Stimulated activated CD8-positive, alpha-beta memory T cell treated with anti-CD3 and anti-CD28 coated beads, Interleukin-7, amount 100 ng/mL, for 1 hour (primary cell): ENCODE measurements at places on chromosomes 1 and 21.

- DNase-seq: no peak
Observed at GRCh38 chr1:20158358-20159070, 19.4 kb downstream of the PLA2G2F start.

DNA sequence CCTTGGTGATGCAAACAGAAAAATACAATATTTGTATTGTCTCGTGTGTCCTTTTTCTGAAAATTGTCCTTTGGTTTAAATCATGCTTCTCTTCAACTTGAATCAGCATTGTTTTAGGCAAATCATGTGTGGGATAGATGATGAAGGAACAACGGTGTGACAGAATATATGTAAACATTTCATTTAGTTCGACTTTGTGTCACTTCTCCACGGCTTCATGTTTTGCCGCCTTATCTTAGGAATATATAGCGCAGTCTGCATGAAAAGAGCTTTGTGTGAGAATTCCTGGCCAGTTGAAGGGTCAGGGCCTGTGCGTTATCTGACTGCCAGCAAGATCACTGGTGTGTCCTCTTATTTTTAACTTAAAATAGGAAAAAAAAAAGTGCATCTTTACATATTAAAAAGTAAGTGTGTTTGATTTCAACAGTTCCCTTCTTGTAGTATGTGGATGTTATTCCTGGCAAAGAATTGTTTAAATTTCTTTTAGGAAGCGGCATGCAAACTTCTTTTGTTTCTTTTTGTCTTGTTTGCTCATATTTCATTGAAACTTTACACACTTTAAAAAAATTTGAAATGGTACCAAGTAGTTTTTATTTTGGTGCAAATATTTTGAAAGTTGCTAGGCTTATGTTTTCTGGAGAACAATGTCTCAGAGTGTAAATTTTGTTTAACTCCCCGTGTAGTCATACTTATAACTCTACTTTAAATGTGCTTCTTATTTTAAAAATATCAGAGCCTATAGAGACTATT lies 465.2 kb downstream of the USP25 start:
- no peak for DNase-seq

GRCh38 chr21:39094847-39095579 lies 88.2 kb downstream of the PSMG1 start:
- no peak for DNase-seq

GRCh38 chr1:155529109-155529508 lies 33.5 kb downstream of the ASH1L start:
- DNase-seq: no peak

DNA sequence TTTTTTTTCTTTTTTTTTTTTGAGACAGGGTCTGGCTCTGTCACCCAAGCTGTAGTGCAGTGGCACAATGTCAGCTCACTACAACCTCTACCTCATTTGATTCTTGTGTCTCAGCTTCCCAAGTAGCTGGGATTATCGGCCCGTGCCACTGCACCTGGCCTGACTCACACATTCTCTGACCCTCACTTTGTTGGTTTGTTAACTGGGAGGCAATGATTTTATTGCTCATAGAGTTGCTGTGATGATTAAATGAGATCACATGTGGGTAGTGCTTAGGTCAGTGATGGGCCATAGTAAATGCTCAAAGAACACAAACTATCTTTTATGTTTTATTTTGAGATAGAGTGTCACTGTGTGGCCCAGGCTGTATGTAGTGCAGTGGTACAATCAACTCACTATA lies 47.3 kb upstream of the SSBP3 start:
- DNase-seq: no peak

DNA sequence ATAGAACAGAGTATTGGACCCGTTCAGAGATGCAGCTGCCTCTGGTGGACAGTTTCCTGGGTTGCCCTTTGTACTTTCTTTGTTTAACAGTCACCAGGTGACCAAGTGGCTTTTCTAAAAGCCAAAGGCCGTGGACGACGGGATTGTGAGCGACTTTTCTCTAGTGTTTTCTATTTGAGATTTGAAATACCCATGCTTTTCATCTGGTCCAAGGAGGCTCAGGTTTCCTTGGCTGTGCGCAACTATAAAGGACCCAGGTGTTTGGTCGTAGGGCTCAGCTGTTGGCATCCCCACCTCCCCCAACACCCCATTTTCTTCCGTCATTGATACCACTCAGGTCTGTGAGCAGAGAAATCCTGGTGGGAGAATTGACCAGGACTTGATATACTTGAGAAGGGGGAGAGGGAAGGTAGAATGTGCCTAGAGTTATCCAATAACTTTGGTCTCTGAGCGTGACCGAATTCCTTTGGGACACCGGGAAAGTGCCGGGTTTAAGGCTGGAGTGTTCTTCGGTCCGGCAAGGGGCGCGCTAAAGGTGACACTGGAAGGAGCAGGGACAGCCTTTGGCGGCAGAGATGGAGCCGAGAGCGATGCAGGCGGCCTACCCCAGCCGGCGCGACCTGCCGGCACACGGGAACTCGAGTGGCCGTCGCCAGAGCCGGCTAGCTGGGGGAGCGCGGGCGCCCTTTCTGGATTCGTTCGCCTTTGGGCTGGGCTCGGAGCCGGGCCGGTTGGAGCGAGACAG lies 83.4 kb upstream of the BMP8A start:
- DNase-seq: no peak

- DNase-seq: no peak
Observed at GRCh38 chr1:51792864-51793263, 85.7 kb downstream of the NRDC start.

- DNase-seq: no peak
Observed at GRCh38 chr1:1402072-1402900, 3.2 kb upstream of the CCNL2 start.

DNA sequence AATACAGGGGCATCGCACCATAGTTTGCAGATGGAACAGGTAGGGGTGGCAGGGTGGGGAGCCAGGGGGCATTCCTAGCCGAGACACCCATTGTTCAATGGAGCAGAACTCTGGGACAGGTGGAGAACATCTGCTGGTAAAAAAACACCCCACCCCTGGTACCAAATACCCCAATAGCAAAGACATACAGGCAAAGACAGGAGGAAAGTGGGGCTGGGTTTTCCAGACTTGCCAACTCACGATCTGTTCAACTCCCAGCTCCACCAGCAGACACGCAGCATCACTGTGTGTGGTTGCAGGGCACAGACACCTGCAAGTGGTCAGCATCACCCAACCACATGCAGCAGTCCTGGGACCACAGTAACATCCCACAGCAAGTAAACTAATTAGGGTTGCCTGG lies 328 bp upstream of the KRTAP10-8 start:
- no peak for DNase-seq

DNA sequence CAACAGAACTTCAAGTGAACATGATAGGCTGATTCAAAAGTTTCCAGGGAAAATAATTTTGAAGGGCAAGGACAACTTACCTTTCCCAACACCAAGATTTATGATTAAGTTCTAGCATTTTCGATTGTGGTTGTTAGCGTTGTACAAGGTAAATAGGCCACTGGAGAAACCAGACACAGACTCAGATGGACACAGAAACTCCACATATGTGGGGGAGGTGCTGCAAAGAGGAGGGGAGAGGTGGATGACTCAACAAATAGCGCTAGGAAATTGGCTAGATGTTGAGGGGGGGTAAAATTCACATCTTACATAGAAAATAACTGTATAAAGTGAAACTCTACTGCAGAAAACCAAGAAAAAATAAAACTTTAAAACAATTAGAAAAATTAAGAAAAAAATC lies 564.4 kb downstream of the MATN1 start:
- DNase-seq: no peak

DNA sequence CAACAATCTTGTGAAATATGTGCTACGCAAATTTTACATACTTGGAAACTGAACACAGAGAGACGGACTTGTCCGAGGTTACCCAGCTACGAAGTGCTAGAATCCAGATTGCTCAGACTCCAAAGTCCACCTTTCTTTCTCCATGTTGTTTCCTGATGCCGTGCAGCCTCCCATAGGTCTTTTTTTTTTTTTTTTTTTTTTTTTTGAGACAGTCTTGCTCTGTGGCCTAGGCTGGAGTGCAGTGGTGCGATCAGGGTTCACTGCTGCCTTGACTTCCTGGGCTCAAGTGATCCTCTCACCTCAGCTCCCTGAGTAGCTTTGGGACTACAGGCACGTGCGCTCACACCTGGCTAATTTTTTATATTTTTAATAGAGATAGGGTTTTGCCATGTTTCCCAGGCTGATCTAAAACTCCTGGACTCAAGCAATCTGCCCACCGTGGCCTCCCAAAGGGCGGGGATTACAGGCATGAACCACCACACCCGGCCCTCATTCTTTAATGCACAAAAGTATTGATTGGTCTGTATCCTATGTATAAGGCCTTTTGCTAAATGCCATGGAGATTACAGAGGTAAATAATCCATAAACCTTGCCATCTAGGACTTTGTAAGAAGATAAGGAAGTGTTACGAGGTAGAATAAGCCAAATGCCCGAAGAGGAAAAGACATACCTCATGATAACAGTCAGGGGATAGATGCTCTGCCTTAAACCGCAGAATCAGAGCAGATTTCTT lies 92.8 kb downstream of the C1orf21 start:
- DNase-seq: no peak

DNA sequence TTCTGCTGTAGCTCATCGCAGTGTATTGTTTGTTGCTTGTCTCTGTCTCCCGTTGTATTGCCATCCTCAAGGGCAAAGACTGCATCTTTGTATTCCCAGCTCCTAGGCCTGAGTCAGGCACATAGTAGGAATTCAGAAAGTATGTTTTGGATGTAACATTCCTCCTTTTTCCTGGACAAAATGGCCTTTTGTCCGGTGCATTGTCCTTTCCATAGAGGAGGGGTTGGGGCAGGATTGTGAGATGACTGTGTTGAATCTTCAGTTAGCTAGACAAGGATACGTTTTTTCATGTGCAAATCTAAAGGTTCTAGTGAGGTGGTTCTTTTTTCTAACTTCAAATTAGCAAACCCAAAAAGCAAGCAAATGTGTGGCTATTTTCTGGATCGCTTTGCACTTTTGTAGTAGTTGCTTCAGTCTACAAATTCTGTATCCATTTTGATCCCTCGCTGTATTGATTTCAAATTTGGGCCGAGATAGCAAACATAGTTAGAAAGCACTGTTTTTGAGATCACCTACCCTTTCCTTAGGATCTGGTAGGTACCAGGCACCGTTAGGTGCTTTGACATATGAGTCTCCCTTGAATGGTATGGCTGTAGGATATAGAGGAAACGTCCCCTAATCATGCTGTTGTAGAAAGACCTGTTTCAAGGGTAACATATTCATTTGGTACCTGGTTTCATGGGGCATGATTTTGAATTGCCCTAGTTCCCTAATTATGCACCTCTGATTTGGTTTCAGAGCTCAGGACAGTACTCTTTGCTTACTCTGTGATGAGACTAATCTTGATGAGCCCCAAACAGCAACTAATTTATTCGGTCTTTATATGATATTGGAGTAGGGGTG lies 1.2 kb downstream of the PPP1R8 start:
- no peak for DNase-seq

- no peak for DNase-seq
Observed at GRCh38 chr1:66147226-66147835, 354.6 kb downstream of the PDE4B start.

DNA sequence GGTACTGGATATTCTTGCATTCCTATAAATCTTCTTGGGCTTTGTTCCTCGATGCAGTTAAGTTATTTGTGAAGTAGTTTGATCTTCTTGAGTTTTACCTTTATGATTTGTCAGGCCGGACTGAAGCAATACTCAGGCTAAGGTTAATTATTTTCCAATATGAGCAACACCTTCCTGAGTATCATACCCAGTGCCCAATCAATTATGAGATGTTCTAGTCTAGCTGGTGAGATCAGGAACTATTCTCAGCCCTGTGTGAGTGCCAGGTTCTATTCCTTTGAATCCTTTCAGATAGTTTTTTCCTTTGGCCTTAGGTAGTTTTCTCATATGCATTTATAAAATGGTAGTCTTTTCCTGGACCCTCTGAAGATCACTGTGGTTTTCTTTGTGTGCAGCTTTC lies 92.5 kb downstream of the SCMH1 start:
- no peak for DNase-seq

- DNase-seq: no peak
Observed at GRCh38 chr1:30697571-30698376, 25.6 kb downstream of the MATN1 start.

GRCh38 chr1:212433577-212434462 lies 1.1 kb downstream of the NENF start:
- no peak for DNase-seq

- DNase-seq: no peak
Observed at GRCh38 chr1:59396387-59396786, 99.5 kb downstream of the FGGY start.

- no peak for DNase-seq
Observed at GRCh38 chr1:61078618-61079295, 3.6 kb upstream of the NFIA start.

DNA sequence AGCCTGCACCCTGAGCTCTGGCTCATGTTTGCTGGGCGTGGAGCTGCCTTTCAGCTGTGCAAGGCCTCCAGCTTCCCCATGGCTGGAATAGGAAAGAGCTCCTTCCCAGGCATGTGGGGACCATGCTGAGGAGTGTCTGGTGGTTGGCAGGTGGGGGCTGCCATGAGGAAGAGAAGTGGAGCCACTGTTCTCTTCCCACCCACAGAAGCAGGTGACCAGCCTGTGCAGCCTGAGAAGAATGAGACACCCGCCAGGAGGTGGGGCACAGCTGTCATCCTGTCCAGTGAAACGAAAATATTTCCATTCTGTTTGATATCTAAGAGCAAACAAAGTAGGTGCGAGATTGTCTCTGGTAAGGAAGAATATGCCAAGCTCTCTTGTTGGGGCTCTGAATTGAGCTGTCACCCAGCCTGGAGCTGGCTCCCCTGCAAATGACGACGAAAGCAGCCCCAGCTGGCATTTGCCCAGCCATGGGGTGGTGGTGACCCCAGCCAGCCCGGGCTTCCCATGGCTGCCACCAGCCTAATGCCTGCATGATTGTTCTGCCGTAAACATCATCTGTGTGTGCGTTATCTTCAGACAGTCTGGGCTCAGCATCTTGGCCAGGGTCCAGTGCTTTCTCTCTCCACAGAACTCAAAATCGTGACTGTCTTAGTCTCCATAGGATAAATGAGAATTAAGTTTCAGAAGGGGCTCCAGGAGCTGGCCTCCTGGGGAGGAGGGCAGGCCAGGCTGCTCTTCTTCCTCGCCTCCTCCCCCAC lies 429.8 kb upstream of the VAMP3 start:
- no peak for DNase-seq

DNA sequence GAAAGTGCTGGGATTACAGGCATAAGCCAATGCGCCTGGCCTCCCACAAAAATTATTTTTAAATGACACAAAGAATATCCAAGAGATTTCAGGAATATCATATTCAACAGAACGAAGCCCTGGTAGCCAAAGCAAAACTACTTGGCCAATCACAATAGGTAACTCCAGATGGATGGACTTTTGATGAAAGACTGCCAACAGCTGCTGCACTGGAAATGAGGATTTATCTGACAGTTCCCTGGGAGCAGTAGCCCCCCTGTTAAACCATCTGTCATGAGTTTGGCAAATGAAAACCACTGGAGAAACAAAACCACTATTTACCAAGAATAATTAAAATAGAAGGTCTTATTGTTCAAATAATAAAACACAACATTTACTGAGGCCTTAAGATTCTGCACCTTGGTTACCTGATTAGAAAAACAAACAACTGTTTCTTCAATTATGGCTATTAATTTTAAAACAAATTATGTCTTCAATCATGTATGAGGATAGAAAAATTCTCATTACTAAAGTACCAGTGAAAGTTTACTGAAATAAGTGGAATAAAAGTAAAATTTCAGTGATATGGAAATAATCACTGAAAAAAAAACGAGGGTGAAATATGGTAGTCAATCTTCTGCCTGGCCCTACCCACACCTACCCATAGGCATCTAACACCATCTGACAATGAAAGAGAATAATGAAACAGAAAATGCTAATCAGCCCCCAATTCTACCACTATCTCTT lies 34.3 kb upstream of the PSMG1 start:
- no peak for DNase-seq
